ENCODE measurements at places on chromosomes 5 and 9. TPM values are rescaled to one million over a fixed set of nuclear protein-coding genes. Genes with fewer than 3 reads are reported as not detected.

Gene SLC45A2
- total RNA-seq = not detected

Gene RANBP17
- 12.3 TPM for total RNA-seq

Gene SHOC1
- 0.15 TPM for total RNA-seq

Gene PCDHB2
- total RNA-seq = 5.6 TPM

Gene MCTP1
- total RNA-seq = 38.7 TPM

Gene INSL6
- not detected for total RNA-seq

Gene IFNB1
- total RNA-seq = not detected

Gene CTXN3
- total RNA-seq = not detected

Gene IFNA13
- total RNA-seq = 1.1 TPM

Gene PLCXD3
- total RNA-seq = 2.8 TPM

Gene GABRA1
- total RNA-seq = not detected

Gene TAF1L
- not detected for total RNA-seq

Gene LHX6
- 8.1 TPM for total RNA-seq

Gene HMCN2
- total RNA-seq = 4.7 TPM

Gene SLC38A9
- total RNA-seq = 23.8 TPM

Gene OGN
- 15.3 TPM for total RNA-seq

Gene NSG2
- not detected for total RNA-seq

Gene PCDHGB6
- 7.7 TPM for total RNA-seq

Gene GFI1B
- total RNA-seq = 1.1 TPM

Gene OLFM1
- 24.1 TPM for total RNA-seq

Gene RETREG1
- 20.6 TPM for total RNA-seq

Gene CATSPER3
- total RNA-seq = 0.68 TPM

Gene ROR2
- 3.8 TPM for total RNA-seq

Gene SLC12A7
- 49.5 TPM for total RNA-seq

Gene PCDHB7
- total RNA-seq = 1.9 TPM

Gene IL31RA
- not detected for total RNA-seq

Data from lower lobe of right lung (tissue), 2 donors.